ENCODE measurements at places on chromosomes 3 and 15.

DNA sequence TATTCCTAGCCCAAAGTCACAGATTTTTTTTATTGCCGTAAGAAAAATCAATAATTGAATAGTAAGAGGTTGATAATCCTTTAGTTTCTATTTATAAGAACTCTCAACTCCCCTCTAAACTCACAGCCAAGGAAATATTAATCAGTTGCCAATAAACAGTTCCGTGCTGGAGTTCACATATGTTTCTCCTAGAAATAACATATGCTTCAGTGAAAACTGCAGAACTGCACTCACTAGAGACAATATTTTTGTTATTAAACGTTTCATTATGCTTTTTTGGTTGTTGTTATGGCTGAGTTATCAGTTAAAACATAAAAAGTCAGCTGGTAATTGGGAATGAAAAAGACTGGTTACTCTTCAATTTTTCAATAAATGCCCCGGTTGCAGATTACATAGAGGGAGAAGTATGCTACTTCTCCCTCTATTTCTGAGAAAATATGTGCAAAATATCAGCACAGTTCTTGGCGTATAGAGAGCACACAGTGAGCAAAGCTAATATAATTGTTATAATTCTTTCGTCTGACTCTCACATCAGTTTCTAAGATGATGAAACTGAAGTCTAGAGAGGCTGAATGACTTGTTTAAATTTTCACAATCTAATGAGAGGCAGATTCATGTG is 781.2 kb upstream of the GRM7 start:
- DNase-seq: no peak

GRCh38 chr3:59289831-59290230 is 240.0 kb upstream of the CFAP20DC start:
- DNase-seq: no peak

DNA sequence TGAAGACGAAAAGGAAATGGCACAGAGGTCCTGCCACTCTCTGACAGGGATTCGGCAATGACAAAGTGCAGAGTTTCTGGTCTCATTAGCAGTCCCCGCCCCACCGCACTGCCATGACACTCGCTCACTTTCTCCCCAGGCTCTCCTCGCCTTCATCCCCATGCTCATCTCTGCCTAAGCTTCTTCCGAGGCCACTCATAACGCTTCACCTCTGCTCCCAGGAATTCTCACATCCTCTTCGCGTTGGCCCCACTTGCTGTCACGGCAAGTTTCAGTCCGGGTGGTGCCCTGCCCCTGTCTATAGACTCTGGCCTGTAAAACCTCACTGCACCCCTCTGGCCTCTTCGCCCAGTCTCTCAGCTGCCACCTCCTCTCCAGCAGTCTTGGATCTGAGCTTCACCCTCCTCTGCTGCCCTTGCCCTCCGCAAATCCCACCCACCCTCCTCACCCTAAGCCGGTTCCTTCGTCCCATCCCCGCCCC is 654 bp downstream of the RUBCN start:
- DNase-seq: no peak

DNA sequence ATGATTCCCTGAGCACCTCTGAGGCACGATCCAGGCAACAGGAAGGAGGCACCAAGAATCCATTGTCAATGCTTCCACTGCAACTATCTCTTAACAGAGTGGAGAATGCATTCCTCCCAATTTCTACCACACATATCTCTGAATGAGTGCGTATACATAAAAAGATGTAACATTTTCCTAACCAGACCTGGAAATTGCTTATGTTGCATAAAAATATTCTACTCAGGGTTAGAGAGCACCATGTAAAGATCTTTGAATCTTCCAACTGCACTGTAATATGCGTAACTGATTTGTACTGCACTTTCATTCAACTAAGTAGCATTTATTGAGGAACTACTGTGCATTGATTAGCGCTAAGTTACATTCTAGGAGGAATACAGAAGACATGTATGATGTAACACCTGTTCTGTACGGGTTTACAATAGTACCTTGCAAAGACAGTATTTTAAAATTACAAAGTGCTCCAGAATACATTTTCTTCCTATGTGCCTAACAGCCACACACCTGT is 237.8 kb downstream of the EBLN2 start:
- no peak for DNase-seq

- DNase-seq: no peak
Measured at GRCh38 chr15:81596159-81596865, 222.3 kb upstream of the TMC3 start.

GRCh38 chr15:46701346-46701745 is 1016.0 kb upstream of the SEMA6D start:
- no peak for DNase-seq
